ENCODE measurements at places on chromosomes 5 and 9. TPM values are rescaled to one million over a fixed set of nuclear protein-coding genes. Genes with fewer than 3 reads are reported as not detected.

GRCh38 chr5:154117930-154118329 lies 72.6 kb upstream of the GALNT10 start:
- H3K36me3 ChIP-seq, result no peaks in the 10 kb centered on the region
- no peak for DNase-seq
- no peak overlapping the region for H3K4me3 ChIP-seq
- no peak overlapping the region for H3K27ac ChIP-seq
- peaks cover 14% of the 10 kb centered on the region for H3K27me3 ChIP-seq

GRCh38 chr9:136258299-136258625 lies 12.7 kb upstream of the QSOX2 start:
- peaks cover 3% of the 10 kb centered on the region for H3K27me3 ChIP-seq
- peaks cover 12% of the 10 kb centered on the region for H3K4me1 ChIP-seq
- no peak for DNase-seq
- no peak overlapping the region for H3K4me3 ChIP-seq
- no peaks in the 10 kb centered on the region for H3K36me3 ChIP-seq

- no peaks in the 10 kb centered on the region for H3K36me3 ChIP-seq
- peaks cover 6% of the 10 kb centered on the region for H3K27me3 ChIP-seq
- H3K4me1 ChIP-seq, result no peaks in the 10 kb centered on the region
- H3K27ac ChIP-seq, result no peak overlapping the region
- H3K4me3 ChIP-seq, result no peak overlapping the region
- DNase-seq, result no peak
Measured at GRCh38 chr9:131087354-131087893, 8.9 kb upstream of the AIF1L start.

DNA sequence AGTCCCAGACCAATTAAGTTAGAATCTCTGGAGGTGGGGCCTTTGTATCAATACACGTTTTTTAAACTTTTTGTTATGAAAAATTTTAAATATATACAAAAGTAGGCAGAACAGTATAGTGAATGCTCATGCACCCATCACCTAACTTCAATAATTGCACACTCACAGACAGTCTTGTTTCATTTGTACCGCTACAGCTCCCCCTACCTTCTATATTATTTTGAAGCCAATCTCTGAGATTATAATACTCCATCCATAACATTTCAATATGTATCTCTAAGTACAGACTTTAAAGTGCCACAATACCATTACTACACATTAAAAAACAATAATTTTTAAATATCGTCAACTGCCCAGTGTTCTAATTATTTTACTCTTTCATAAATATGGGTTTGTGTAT lies 32.9 kb downstream of the ISL1 start:
- no peak for DNase-seq
- peaks cover 3% of the 10 kb centered on the region for H3K27me3 ChIP-seq
- H3K36me3 ChIP-seq, result no peaks in the 10 kb centered on the region

GRCh38 chr9:136244122-136244968 lies 1.3 kb downstream of the QSOX2 start:
- DNase-seq, result no peak
- H3K36me3 ChIP-seq, result no peaks in the 10 kb centered on the region
- no peaks in the 10 kb centered on the region for H3K27me3 ChIP-seq
- H3K27ac ChIP-seq, result no peak overlapping the region
- H3K4me3 ChIP-seq, result peak overlapping the region; percentile 85

- no peaks in the 10 kb centered on the region for H3K36me3 ChIP-seq
- no peaks in the 10 kb centered on the region for H3K4me1 ChIP-seq
- no peak overlapping the region for H3K27ac ChIP-seq
- no peak overlapping the region for H3K4me3 ChIP-seq
Measured at GRCh38 chr9:72046630-72047456, 13.6 kb downstream of the C9orf57 start.

TEX48 gene
- total RNA-seq, result not detected

ZCCHC10 gene
- total RNA-seq, result 17.8 TPM

OLFML2A gene
- total RNA-seq, result 169 TPM

PPP2R2B gene
- total RNA-seq, result not detected

GPR21 gene
- total RNA-seq, result 3.4 TPM

PCDHB3 gene
- 8.8 TPM for total RNA-seq

CCL27 gene
- 0.78 TPM for total RNA-seq
